Cerebellum (tissue), 4 donors: ENCODE measurements at places on chromosomes 4 and X.

- no peak for DNase-seq
These were observed 76.0 kb downstream of the GLRA3 start for GRCh38 chr4:174753021-174753420.

DNA sequence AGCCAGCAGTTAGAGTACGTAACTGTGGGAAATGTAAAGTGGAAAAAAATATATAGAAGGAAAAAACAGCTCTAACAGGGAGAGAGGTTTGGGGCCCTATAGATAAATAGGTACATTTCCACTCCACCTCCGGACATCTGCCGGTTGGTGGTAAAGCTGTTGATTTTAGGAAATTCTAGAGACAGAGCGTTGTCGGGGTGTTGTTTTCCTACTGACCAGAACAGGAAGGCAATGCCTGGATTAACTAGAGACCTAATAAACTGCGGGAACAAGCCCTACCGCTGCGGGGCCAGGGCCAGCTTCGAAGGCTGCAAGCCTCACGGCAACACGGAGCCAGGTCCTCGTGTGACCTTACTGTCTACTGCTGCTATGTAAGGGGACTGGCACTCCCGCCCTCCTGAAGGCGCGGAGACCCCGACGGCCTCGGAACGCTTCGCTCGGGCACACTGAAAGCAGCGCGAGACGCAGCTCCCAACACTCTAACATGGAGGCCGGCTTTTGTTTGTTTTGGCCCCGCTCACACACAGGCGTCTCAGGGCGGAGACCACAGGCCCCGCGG lies 702 bp upstream of the CDKN2AIP start:
- DNase-seq, result peak; percentile 57

GRCh38 chr4:186537843-186538521 lies 17.4 kb downstream of the MTNR1A start:
- DNase-seq, result no peak

DNA sequence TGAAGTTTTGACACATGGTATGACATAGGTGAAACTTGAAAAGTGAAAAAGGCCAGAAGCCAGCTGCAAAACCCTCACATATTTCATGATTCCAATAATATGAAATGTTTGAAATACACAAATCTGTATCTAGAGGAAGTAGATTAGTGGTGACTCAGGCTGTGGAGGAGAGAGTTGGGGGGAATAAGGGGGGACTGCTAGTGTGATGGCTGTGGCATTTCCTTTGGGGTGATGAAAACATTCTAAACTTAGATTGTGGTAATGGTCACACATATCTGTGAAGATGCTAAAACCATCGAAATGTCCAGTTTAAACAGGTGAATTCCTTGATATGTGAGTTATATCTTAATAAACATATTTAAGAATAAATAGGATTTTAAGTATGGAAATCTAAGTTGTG lies 343.5 kb upstream of the SFRP2 start:
- DNase-seq, result no peak

DNA sequence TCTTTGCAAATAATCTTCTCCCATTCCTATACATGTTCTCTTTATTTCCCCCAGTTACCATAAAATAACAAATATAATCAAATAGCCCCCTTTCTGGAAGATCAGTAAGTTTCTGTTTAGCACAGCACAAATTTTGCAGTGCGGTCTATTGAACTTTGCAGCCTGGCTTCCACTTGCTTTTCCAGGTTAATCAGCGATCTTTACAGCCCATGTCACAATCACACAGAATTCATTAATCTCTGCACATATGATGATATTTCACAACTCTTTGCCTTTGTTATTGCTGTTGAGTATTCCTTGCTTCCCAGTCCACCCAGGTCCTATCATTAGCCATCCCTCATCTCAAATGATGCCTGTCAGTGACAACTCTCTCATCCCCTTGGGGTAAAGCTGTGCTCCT lies 2358.0 kb downstream of the PCDH7 start:
- DNase-seq, result no peak
